ENCODE measurements at places on chromosomes 13 and 19.

- DNase-seq: no peak
- no peak overlapping the region for H3K27ac ChIP-seq
- peaks cover 9% of the 10 kb centered on the region for H3K36me3 ChIP-seq
- no peak overlapping the region for H3K4me3 ChIP-seq
- H3K4me1 ChIP-seq: no peaks in the 10 kb centered on the region
Measured at GRCh38 chr13:100495455-100495854, 93.1 kb downstream of the GGACT start.

- peaks cover 2% of the 10 kb centered on the region for H3K4me1 ChIP-seq
- no peaks in the 10 kb centered on the region for H3K36me3 ChIP-seq
- no peak overlapping the region for H3K27ac ChIP-seq
- no peaks in the 10 kb centered on the region for H3K27me3 ChIP-seq
- no peak for DNase-seq
Measured at GRCh38 chr13:79869326-79869725, 388.4 kb downstream of the NDFIP2 start.

DNA sequence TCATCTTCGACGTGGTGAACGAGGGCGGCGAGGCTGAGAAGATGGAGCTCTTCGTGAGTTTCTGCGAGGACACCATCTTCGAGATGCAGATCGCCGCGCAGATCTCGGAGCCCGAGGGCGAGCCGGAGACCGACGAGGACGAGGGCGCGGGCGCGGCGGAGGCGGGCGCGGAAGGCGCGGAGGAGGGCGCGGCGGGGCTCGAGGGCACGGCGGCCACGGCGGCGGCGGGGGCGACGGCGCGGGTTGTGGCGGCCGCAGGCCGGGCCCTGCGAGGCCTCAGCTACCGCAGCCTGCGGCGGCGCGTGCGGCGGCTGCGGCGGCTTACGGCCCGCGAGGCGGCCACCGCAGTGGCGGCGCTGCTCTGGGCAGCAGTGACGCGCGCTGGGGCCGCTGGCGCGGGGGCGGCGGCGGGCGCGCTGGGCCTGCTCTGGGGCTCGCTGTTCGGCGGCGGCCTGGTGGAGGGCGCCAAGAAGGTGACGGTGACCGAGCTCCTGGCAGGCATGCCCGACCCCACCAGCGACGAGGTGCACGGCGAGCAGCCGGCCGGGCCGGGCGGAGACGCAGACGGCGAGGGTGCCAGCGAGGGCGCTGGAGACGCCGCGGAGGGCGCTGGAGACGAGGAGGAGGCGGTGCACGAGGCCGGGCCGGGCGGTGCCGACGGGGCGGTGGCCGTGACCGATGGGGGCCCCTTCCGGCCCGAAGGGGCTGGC, 52.6 kb downstream of the MAP4K1 start:
- H3K27me3 ChIP-seq: peaks cover 25% of the 10 kb centered on the region
- no peak overlapping the region for H3K27ac ChIP-seq
- DNase-seq: no peak
- peak overlapping the region; percentile 82 for H3K4me3 ChIP-seq

DNA sequence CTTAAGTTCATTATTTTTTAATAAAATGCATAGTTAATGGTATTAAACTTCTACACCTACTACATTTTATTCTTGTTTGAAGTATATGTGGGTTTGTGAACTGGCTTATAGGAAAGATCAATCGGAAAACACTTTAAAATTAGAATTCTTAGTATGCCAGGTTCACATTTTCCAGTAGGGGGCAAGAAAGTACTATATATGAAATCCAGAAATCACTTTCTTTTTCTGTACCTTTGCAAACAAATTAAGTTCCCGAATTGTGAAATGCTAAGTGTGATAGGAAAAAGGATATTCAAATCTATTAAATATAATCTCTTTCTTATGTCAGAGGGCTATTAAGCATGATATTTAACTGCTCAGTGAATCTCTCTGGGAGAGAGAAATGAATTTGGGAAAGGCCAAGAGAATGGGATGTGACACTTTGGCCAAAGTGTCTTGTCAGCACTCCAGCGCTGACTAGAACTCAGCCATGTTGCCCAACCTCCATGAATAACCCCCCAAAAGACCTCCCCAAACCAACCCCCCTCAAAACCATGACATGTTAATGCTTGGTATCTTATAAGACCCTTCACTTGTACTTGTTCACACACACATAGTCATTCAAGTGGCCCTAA, 122.6 kb upstream of the SLC10A2 start:
- H3K27me3 ChIP-seq: no peaks in the 10 kb centered on the region
- DNase-seq: no peak
- no peak overlapping the region for H3K27ac ChIP-seq
- no peak overlapping the region for H3K4me3 ChIP-seq

DNA sequence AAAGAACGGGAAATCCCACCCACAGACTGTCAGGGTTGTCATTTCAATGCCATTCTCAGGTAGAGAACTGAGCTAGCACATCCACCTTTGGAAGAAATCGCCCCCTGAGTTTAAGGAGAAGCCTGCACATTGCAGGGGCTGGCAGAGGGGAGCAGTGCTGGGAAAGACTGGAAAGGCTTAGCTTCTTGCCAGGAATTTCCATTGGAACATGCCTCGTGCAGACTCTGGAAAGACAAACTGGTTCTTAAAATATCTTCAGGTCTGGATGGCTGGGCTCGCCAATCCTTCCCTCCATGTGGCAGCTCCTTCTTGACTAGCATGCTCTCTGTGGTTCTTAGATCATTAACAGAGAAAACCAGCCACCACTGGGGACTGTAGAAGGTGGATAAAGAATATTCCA, 414.1 kb downstream of the TSHZ3 start:
- no peak overlapping the region for H3K27ac ChIP-seq
- H3K27me3 ChIP-seq: no peaks in the 10 kb centered on the region
- no peak overlapping the region for H3K4me3 ChIP-seq
- no peak for DNase-seq
- H3K4me1 ChIP-seq: no peaks in the 10 kb centered on the region

DNA sequence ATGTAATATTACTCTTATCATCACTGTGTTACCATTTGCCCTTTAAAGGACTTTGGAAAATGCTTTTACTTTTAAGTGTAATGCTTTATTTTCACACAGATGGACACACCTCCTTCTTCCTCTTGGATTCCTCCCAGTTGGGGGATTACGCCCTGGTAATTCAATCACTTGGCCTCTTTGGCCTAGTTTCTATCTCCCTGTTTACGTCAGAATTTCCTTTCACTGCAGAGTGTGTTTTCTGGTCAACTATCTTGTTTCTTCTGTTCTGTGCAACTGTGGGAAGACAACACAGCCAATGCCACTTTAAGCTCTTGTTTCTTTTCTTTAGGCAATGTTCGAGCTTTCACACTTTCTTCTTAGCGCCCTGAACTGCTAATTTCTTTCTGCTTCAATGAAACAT, 257.3 kb upstream of the MAB21L1 start:
- no peaks in the 10 kb centered on the region for H3K36me3 ChIP-seq
- no peaks in the 10 kb centered on the region for H3K27me3 ChIP-seq
- no peak for DNase-seq
- H3K4me1 ChIP-seq: no peaks in the 10 kb centered on the region

DNA sequence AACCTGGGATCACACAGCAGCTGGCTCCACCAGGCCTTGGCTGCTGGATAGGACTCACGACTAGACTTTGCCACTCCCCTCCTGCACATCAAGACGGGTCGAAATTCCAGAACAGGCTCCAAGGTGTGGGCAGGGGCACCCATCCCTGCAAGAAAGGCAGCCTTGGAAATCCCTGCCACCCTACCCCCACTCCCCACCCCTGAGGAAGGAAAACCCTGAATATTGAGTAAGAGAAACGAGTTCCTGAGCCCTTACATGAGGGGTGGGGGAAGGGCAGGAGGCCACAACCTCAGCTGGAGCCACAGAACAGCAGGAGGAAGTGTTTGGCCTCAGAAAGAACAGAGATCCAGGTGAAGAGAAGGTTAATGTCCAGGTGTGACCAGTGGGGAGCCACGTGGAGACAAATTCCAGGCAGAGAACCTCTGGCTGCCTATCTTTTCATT, 20.1 kb downstream of the DEDD2 start:
- H3K36me3 ChIP-seq: peaks cover 32% of the 10 kb centered on the region
- no peaks in the 10 kb centered on the region for H3K27me3 ChIP-seq
- DNase-seq: no peak

DNA sequence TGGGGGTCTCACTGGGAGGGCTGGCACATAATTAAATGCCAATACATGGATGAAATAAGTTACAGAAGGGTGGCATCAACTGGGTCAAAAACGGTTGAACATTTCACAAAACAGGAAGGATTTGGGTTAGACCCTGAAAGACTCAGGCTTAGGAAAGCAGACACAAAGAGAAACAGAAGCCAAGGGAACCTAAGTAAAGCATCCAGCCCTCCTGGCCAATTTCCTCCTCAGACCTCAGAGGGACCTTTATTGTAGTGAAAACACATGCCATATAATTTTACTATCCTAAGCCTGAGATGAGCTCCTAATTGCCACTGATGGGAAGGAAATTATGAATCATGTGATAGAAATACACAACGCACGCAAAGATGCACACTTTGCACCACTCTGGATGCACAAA, 12.1 kb upstream of the CEACAM3 start:
- H3K27me3 ChIP-seq: peaks cover 49% of the 10 kb centered on the region
- DNase-seq: no peak
- H3K27ac ChIP-seq: no peak overlapping the region
- peak overlapping the region; percentile 55 for H3K4me3 ChIP-seq
- H3K36me3 ChIP-seq: no peaks in the 10 kb centered on the region

DNA sequence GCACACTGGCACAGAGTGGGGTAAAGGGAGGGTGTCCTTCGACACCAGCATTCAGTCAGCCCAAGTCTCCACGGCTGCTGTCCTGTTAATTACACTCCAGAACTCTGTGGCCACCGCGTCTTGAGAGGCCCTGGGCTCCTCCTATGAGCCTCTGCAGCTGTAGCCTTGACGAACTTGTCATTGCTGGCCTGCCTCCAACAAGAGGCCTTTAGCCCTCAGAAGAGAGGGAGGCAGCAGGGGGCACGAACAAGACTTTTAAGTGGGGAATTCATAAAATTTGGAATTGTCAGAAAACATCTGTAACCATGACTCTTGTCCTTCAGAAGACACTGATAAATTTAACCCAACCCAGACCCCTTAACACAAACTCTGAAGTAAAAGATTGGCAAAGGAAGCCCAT, 241.9 kb downstream of the UQCRFS1 start:
- H3K27me3 ChIP-seq: peaks cover 3% of the 10 kb centered on the region
- H3K4me1 ChIP-seq: no peaks in the 10 kb centered on the region
- H3K36me3 ChIP-seq: no peaks in the 10 kb centered on the region
- no peak for DNase-seq

DNA sequence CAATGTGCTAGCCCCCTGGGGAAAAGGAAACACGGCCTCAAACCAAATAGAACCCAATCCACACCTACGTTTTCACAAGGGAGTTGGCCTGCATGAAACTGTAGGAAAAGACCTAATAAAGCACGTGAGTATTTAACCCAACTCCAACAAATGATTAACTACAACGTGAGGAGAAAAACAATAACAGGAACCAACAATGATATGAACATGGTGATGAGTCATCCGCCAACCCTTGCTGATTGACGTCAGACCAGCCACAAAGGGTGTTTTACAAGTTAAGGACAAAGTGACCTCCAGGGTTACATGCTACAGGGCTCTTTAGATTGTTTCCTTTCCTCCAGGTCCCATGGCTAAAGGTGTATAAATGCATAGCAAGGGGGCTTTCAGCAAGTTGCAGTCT, 460.5 kb downstream of the COG6 start:
- H3K4me1 ChIP-seq: no peaks in the 10 kb centered on the region
- peak overlapping the region; percentile 37 for H3K27ac ChIP-seq
- H3K27me3 ChIP-seq: no peaks in the 10 kb centered on the region
- H3K36me3 ChIP-seq: no peaks in the 10 kb centered on the region
- DNase-seq: peak; percentile 16
- H3K4me3 ChIP-seq: no peak overlapping the region

- no peak overlapping the region for H3K27ac ChIP-seq
- no peaks in the 10 kb centered on the region for H3K4me1 ChIP-seq
- H3K4me3 ChIP-seq: no peak overlapping the region
- H3K36me3 ChIP-seq: peaks cover 14% of the 10 kb centered on the region
- H3K27me3 ChIP-seq: peaks cover 2% of the 10 kb centered on the region
Measured at GRCh38 chr19:31529121-31529520, 179.9 kb upstream of the TSHZ3 start.

- DNase-seq: no peak
- no peaks in the 10 kb centered on the region for H3K27me3 ChIP-seq
- peaks cover 2% of the 10 kb centered on the region for H3K36me3 ChIP-seq
- H3K4me3 ChIP-seq: no peak overlapping the region
Measured at GRCh38 chr19:8423817-8424223, 10.7 kb downstream of the MARCHF2 start.

DNA sequence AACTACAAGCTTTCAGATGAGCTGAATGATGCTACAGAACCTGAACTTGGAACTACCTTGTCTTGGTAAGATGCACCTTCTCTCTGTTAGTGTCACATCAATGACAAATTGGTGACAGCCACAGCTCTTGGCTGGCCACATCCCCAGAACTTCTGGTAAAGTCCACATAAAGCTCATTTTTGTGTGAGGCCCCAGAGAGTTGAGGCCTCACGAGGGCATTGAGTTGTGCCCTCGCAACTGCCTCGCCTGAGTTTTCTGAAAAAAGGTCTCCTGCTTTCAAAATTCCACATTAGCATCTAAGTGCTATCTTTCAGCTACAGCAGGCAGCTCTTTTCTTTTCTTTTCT, 42.6 kb downstream of the MRPL57 start:
- no peaks in the 10 kb centered on the region for H3K27me3 ChIP-seq
- no peak for DNase-seq
- no peak overlapping the region for H3K4me3 ChIP-seq

DNA sequence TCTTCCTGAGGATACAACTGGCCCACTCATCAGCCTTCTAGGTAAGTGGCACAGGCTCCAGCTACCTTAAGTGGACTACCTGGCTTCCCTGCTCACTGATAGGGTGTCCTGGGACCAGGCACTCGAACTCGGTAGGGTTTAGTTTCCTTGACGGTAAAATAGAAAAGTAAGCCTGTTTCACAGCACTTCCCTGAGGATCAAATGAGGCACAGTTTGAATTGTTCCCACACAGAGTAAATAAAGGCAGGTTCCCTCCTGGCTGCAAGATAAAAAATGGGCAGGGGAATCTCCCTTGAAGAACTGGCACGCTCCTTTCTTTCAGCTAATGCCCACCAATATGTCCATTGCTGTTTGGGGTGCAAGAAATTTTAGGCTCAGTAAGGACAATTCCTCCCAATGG, 1.1 kb upstream of the FAM124A start:
- H3K27ac ChIP-seq: no peak overlapping the region
- H3K4me1 ChIP-seq: peaks cover 6% of the 10 kb centered on the region
- DNase-seq: no peak
- H3K27me3 ChIP-seq: peaks cover 60% of the 10 kb centered on the region

- no peak for DNase-seq
- peaks cover 19% of the 10 kb centered on the region for H3K27me3 ChIP-seq
- H3K4me3 ChIP-seq: no peak overlapping the region
- H3K27ac ChIP-seq: no peak overlapping the region
Measured at GRCh38 chr19:30479231-30479630, 107.0 kb downstream of the ZNF536 start.

DNA sequence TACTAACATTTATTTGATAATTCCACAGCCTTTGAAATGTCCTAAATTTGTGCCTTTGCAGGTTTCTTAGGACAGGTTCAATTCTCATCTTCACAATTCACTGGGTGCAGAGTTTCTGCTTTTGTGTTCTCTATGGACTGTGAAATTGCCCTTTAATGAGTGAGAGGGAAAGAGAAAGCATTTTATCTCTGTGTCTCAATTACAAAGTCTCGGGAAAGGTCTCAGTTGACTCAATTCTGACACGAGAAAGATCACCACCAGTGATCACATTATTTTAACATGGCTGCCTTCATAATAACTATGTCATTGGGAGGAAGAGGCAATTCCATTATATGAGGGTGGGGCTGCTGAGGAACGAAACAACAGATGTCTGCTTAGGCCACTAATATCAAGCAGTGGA, 26.2 kb upstream of the LRCH1 start:
- peaks cover 2% of the 10 kb centered on the region for H3K4me1 ChIP-seq
- no peaks in the 10 kb centered on the region for H3K27me3 ChIP-seq
- DNase-seq: no peak
- H3K27ac ChIP-seq: no peak overlapping the region
- no peaks in the 10 kb centered on the region for H3K36me3 ChIP-seq

All from naive thymus-derived CD8-positive, alpha-beta T cell (primary cell).